ENCODE measurements at places on chromosomes 6 and 20.

GRCh38 chr6:113340371-113340770, 516.8 kb upstream of the MARCKS start:
- no peak for DNase-seq

- peak; percentile 19 for DNase-seq
Observed at GRCh38 chr6:36104836-36105235, 25.5 kb upstream of the MAPK13 start.

DNA sequence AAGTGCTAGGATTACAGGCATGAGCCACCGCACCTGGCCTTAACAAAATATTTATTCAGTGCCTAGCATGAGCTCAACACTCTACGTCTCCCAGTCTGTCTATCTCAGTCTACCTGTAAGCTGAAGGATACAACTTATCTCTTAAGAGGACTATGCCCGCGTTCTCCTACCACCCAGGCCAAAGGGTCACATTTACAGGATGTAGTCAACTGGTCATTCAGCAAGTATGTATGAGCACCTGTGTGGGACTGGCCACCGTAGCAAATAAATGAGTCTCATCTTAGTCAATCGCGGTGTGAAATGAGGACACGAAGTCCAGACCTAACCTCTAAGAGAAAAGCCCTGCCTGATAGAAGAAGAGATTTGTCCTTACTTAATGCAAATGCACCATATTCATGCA, 49.9 kb downstream of the MUC22 start:
- no peak for DNase-seq

GRCh38 chr6:164108869-164109769, 694.6 kb downstream of the QKI start:
- DNase-seq = peak; percentile 56

- DNase-seq = no peak
Observed at GRCh38 chr6:49082611-49083010, 380.4 kb downstream of the MMUT start.

DNA sequence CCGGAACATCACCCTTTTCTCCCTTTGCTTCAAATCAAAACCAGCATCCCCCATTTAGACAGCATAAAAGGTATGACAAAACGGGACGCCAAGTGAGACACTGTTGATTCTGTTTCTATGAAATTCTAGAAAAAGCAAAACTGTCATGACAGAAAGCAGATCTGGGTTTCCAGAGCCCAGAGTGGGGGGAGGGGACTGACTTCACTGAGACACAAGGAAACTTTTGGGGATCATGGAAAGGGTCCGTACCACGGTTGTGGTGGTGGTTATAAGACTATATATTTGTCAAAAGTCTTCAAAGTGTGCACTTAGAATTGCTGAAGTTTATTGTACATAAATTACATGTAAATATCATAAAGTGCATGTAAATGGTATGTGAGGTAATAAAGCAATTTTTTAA, 82.6 kb downstream of the SLC22A3 start:
- peak; percentile 64 for DNase-seq
